HFFc6 (cell line): ENCODE measurements at places on chromosomes 7 and 10. TPM values are rescaled to one million over a fixed set of nuclear protein-coding genes. Genes with fewer than 3 reads are reported as not detected.

- no peaks in the 10 kb centered on the region for H3K27me3 ChIP-seq
- peaks cover 11% of the 10 kb centered on the region for H3K4me1 ChIP-seq
- peak overlapping the region; percentile 31; the same call in 1 of the 2 replicates for H3K27ac ChIP-seq
- DNase-seq = peak; percentile 83
- H3K36me3 ChIP-seq = peaks cover 32% of the 10 kb centered on the region
- no peak overlapping the region for H3K4me3 ChIP-seq
These were observed 36.2 kb downstream of the LAMB1 start for GRCh38 chr7:107966711-107967110.

DNA sequence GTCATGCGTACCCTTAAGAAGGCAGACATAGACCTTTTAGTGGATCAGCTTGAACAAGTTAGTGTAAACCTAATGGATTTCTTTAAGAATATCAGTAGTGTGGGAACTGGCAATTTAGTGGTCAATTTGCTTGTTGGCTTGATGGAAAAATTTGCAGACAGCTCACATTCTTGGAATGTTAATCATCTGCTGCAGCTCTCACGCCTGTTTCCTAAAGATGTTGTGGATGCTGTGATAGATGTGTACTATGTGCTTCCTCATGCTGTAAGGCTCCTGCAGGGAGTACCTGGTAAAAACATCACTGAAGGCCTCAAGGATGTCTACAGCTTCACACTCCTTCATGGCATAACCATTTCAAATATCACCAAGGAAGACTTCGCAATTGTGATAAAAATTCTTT, 103.4 kb downstream of the ABCA13 start:
- H3K4me3 ChIP-seq = no peak overlapping the region
- DNase-seq = peak; percentile 2
- no peak overlapping the region for H3K27ac ChIP-seq
- H3K4me1 ChIP-seq = peaks cover 10% of the 10 kb centered on the region
- peaks cover 4% of the 10 kb centered on the region; the same call in 1 of the 2 replicates for H3K27me3 ChIP-seq

- no peak overlapping the region for H3K27ac ChIP-seq
These were observed 2.2 kb downstream of the ZDHHC4 start for GRCh38 chr7:6579446-6579845.

GRCh38 chr10:99393683-99394082, 36.7 kb downstream of the GOT1 start:
- H3K27me3 ChIP-seq = no peaks in the 10 kb centered on the region; the same call in 1 of the 2 replicates
- DNase-seq = no peak
- peaks cover 23% of the 10 kb centered on the region for H3K36me3 ChIP-seq
- no peak overlapping the region for H3K27ac ChIP-seq
- peaks cover 70% of the 10 kb centered on the region for H3K4me1 ChIP-seq

DNA sequence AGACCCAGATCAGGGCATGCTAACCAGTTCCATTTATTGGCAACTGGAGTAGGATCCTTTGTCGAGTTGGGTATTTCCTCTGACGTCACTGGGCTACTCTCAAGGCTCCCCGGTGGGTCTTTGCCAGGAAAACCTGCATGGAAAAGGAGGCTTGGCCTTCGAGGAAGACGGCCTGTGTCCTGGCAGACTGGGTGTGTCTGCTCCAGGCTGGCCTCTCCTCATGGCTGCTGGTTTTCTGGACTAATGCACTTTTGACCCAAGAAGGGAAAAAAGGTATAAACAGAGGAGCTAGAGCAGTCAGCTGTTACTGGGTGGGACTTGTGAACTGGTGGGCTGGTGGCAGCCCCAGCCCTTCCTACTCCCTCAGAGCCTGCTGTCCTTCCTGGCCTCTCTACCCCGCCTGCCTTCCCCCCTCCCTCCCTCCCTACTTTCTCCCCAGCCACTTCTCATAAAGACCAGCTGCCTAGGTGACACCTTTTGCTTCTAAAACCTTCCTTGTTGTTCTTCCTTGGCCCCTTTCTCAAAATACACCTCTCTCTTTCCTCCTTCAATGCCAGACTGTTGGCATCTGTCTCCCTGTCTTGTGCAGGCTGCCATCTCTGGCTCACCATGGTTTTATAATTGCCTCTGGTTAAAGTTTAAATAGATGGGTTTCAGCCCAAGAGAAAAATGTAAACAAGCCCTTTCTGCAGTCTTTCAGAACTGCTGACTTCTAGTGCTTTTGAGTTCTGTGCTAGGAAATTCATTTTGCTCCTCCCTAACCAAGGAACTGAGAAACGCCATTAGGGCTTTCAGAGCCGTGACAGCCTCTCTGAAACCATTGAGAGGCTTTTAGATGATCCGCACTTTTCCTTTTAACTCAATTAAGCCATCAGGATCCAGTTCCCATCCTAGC, 101.8 kb upstream of the MKLN1 start:
- peaks cover 4% of the 10 kb centered on the region; the same call in 1 of the 2 replicates for H3K36me3 ChIP-seq
- H3K4me1 ChIP-seq = peaks cover 31% of the 10 kb centered on the region
- peak overlapping the region; percentile 16; the same call in 1 of the 2 replicates for H3K4me3 ChIP-seq
- H3K27ac ChIP-seq = peak overlapping the region; percentile 59; the same call in 1 of the 2 replicates

DNA sequence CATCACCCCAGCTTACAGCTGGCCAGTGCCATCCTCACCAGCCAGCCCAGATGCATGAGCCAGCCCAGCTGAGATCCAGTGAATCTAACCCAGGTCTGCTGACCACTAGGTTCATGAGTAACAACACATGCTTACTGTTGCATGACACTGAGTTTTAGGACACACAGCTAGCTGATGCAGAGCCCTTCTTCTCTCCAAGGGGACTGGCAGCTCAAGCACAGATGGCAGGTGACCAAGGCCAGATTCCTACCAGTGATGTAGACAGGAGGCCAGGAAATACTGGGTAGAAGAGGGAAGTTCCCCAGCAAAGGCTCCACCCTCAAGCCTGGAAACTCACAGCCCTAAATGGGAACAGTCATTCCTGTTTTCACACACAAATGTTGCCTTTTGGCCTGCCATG, 236.6 kb downstream of the GRID1 start:
- H3K4me3 ChIP-seq = no peak overlapping the region
- DNase-seq = no peak
- no peak overlapping the region for H3K27ac ChIP-seq
- no peaks in the 10 kb centered on the region for H3K4me1 ChIP-seq
- no peaks in the 10 kb centered on the region; the same call in 1 of the 2 replicates for H3K27me3 ChIP-seq

GRCh38 chr10:88974446-88975376, 15.9 kb upstream of the FAS start:
- peaks cover 64% of the 10 kb centered on the region for H3K4me1 ChIP-seq
- no peak for DNase-seq
- H3K27ac ChIP-seq = peak overlapping the region; percentile 97
- H3K36me3 ChIP-seq = no peaks in the 10 kb centered on the region; the same call in 1 of the 2 replicates
- no peaks in the 10 kb centered on the region; the same call in 1 of the 2 replicates for H3K27me3 ChIP-seq

DNA sequence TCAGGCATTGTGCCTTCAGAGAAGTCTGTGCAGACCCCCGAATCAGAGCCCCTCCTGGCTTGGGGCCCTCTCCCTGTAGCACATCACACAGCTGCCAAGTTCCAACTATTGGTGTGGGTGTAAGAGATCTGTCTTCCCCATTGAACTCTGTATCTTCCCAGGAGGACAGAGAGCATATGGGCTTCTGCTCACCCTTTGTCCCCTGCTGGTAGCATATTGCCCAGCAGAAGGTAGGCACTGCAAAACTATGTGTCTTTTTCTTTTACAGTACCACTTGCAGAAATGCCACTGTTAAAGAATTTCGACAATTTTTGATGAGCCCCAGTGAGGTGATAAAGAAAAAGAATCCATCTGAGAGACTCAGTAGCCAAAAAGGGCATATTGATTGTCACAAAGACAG, 59.6 kb downstream of the NPY start:
- H3K27me3 ChIP-seq = no peaks in the 10 kb centered on the region
- no peaks in the 10 kb centered on the region for H3K4me1 ChIP-seq
- H3K4me3 ChIP-seq = no peak overlapping the region
- DNase-seq = no peak
- no peak overlapping the region for H3K27ac ChIP-seq

DNA sequence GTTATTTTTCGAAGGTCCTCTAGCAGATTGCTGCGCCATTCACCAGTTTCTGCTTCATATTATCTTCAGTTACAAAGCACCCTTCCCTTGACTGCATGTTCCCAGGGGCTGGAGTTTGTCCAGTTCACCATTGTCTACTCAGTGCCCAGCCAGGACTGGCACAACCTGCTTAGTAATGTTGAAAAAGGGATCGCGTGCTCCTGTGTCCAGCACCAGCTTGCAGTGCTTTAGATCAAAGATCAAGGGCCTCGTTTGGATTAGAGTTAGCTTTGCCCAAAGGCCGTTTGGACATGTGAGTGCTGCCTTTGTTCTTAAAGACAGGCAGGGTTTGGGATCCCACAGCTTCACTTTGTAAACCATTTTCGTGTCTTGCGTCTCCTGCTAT, 867 bp downstream of the ATP6V0E2 start:
- H3K4me1 ChIP-seq = peaks cover 21% of the 10 kb centered on the region
- no peaks in the 10 kb centered on the region for H3K36me3 ChIP-seq
- no peak for DNase-seq
- H3K4me3 ChIP-seq = peak overlapping the region; percentile 91
- no peaks in the 10 kb centered on the region for H3K27me3 ChIP-seq

DNA sequence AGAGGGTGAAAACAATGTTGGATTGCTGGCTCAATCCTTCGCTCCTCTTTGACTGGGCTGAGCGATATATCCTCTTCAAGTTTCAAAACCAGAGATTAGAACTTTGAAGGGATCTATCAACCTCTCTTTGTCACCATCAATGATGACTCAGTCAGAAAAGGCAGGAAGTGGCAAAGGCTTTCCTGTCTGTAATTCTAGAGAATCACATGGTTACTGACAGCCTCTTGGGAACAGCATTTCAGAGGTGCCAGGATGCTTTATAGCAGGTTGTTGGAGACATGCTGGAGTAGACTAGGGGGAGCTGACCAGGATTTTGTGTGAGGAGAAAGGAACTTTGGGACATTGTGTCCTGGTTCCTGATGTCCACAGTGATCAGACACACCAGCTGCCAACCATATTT, 81.3 kb downstream of the PRKCQ start:
- H3K27ac ChIP-seq = no peak overlapping the region
- no peaks in the 10 kb centered on the region for H3K4me1 ChIP-seq
- no peaks in the 10 kb centered on the region for H3K36me3 ChIP-seq
- no peak for DNase-seq
- H3K4me3 ChIP-seq = no peak overlapping the region

- H3K4me3 ChIP-seq = no peak overlapping the region
- no peak for DNase-seq
- no peaks in the 10 kb centered on the region; the same call in 1 of the 2 replicates for H3K27me3 ChIP-seq
- peak overlapping the region; percentile 10; the same call in 1 of the 2 replicates for H3K27ac ChIP-seq
- peaks cover 41% of the 10 kb centered on the region for H3K4me1 ChIP-seq
- peaks cover 16% of the 10 kb centered on the region for H3K36me3 ChIP-seq
These were observed 11.0 kb upstream of the PPIF start for GRCh38 chr10:79336276-79336675.

GRCh38 chr7:68700414-68700813, 897.9 kb upstream of the AUTS2 start:
- peaks cover 34% of the 10 kb centered on the region; the same call in 1 of the 2 replicates for H3K4me1 ChIP-seq
- peak overlapping the region; percentile 71; the same call in 1 of the 2 replicates for H3K27ac ChIP-seq
- no peak overlapping the region for H3K4me3 ChIP-seq
- peak; percentile 0 for DNase-seq
- H3K36me3 ChIP-seq = peaks cover 7% of the 10 kb centered on the region; the same call in 1 of the 2 replicates

AGFG2 gene
- 14.4 to 22.5 TPM (median 18.3 TPM) in 3 replicates for total RNA-seq

EPDR1 gene
- not detected in 3 replicates for total RNA-seq

LBX1 gene
- not detected in 3 replicates for total RNA-seq

CUZD1 gene
- 0.18 to 0.43 TPM (median 0.42 TPM) in 3 replicates for total RNA-seq

CEP55 gene
- 19.7 to 55.3 TPM (median 41.5 TPM) in 3 replicates for total RNA-seq

SEMA4G gene
- total RNA-seq = 1.3 to 2.2 TPM (median 2.0 TPM) in 3 replicates

KIAA1549 gene
- 8.3 to 12.4 TPM (median 12.1 TPM) in 3 replicates for total RNA-seq
